8988T (cell line): ENCODE measurements at places on chromosomes 1 and 21.

DNA sequence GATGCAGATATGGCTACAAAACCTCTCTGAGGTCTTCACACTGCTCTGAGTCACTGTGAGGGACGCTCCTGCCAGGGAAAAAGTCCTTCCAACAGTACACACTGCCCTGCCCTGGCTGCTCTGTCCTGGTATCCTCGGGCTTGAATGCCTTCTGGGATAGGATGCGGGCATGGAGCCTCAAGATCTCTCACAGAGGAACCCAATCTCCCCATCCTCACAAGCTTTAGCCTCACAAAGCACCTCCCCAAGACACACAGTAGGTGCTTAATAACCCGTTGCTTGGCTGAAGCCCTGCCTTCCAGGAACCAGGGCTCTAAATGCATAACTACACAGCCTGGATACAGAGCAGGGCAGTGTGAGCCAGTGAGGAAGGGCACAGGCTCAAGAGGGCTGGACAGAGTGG lies 9.2 kb downstream of the RAP1GAP start:
- DNase-seq = no peak

- DNase-seq = no peak
Measured at GRCh38 chr1:27144920-27145661, 9.8 kb downstream of the SLC9A1 start.

DNA sequence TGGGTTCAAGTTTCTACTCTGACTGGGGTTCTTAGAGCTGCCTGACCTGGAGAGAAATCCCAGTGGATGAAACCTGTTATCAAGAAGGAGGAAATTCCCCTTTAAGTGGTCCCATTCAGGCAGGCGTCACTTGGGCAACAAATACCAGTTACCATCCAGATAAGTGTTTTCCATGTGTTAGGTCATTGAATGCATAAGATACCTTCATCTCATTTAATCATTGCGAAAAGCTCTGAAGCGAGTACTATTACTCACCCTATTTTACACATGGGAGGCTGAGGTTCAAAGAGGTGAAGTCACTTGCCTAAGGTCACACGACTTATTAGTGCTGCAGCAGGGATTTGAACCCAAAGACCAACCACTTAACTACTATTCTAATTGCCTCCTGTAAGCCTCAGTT lies 45.5 kb upstream of the RPL11 start:
- DNase-seq = no peak

GRCh38 chr1:118008011-118008410 lies 78.5 kb downstream of the WDR3 start:
- DNase-seq = no peak

DNA sequence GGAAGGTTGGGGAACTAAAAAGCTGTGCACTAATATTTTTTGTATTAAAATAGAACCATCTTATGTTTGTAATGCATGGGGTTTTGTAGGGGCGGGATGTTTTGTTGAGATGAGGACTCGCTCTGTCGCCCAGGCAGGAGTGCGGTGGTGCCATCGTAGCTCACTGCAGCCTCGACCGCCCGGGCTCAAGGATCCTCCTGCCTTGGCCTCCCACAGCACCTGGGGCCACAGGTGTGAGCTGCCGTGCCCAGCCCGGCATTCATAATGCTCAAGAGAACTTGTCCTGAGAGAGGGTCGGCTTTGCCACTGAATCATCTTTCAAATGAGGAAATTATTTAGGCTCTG lies 3.0 kb upstream of the C1orf159 start:
- no peak for DNase-seq

- DNase-seq = no peak
Measured at GRCh38 chr21:44708213-44708865, 3.0 kb downstream of the TSPEAR start.

DNA sequence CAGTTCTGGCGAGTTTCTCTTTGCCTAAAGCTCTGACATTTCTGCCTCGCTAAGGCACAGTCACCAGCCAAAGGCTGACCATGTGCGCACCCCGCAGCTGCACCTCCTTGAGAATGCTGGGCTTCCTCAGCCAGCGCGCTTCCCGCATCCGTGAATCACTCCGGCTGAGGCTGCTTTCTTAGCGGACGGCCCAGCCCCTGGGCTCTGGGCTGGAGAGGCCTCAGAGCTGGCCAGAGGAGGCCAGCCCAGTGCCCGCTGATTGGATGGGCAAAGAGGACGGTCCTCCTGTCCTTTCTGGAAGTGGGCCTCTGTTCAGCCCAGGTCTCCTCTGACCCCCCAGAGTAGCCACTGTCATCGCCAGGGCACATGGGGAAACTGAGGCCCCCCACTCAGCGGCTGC lies 56.1 kb downstream of the PRDM16 start:
- DNase-seq = no peak

DNA sequence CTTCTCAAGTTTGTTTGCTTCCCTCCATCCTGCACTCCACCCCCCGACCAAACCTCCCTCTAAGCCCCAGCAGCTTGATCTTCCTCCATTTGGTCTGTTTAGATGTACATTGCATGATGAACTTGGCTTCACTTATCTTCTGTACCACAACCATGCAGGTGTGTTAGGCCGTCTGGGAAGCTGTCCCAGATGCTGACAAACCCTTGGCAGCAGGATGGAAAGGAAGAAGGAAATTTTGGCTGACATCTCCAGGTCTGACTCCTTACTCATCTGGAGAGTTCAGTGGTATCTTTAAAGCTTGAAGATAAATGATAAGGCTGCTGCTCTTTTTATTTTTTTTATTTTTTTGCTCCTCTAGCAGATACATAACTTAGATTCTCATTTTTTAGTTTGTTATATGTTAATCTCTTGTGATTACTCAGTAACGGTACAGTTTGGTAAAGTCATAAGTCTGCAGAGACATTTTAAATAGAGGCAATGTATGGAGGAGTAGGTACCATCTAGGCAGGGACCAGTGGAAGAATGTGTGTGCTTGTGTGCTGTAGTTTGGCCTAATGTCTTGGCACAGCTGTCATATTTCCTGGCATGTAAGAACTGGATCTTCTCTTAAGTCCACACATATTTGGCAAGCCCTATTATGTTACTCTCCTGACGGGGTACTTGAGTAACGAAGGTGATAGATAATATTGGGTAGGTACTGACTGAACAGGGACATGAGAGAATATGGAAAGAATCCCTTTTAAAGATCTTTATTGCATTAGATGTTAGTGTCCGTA lies 79.7 kb downstream of the CACHD1 start:
- DNase-seq = no peak

- no peak for DNase-seq
Measured at GRCh38 chr1:83850834-83851233, 148.1 kb downstream of the TTLL7 start.

GRCh38 chr1:233647073-233647472 lies 33.2 kb downstream of the KCNK1 start:
- no peak for DNase-seq

DNA sequence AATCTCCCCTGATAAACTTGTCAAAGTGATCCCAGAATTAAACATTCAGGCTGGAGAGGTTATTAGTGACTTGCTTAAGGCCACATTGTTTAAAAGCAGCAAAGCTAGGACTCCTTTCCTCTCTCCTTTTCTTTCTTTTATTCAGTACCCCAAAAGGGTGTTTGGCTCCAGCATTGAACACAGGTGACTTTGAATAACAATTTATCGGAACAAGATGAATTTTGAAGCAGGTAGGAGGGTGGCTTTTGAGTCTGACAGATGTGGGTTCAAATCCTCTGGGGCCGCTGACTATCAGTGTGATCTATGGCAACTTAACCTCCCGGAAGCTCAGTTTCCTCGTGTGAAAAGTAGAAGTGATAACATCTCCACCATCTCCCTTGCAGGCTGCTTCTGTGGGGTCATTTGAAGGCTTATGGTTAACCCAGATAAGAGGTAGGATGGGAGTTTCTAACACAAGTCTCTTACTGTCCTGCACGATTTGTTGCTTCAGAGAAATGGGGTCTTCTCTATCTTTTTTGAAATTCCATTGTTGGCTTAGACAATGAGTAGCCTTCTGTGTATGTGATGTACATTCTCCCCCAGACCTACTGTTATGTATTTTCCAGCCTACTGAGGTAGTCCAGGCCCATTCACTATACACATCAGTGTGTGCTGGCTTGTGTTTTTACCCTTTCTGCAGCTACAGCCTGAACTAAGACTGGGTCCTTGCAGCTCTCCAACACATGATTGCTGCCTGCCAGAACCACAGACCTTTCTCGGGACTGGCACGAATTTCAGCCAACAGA lies 29.0 kb downstream of the JUN start:
- no peak for DNase-seq

- no peak for DNase-seq
Measured at GRCh38 chr1:76269155-76269554, 194.6 kb downstream of the ST6GALNAC3 start.
